ENCODE measurements at places on chromosomes 2 and 18.

GRCh38 chr2:206452242-206452641 lies 8.9 kb downstream of the ADAM23 start:
- DNase-seq: no peak

GRCh38 chr2:43083710-43084698 lies 142.4 kb downstream of the ZFP36L2 start:
- DNase-seq: no peak

DNA sequence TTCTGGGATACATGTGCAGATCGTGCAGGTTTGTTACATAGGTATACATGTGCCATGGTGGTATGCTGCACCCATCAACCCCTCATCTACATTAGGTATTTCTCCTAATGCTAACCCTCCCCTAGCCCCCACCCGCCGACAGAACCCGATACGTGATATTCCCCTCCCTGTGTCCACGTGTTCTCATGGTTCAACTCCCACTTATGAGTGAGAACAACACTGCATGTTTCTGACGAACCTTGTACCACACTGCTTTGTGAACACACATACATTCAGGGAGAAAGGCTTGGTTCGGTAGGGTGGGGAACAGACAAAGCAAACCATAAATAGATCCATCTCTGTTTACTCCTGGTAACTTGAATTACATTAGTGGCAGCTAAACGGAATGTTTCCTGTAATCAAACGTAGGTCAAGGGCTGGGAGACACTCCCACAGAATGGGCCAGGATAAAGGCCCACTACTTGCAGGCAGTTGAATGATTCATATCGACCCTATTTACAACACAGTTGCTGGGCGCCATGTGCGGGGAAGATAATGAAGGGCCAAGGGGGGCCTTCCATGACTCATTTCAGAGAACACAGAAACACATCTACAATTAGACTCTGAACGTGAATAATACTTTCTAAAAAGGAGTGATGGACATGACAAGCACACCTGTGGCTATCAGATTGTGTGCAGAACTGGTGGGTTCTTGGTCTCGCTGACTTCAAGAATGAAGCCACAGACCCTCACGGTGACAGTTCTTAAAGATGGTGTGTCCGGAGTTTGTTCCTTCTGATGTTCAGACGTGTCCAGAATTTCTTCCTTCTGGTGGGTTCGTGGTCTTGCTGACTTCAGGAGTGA lies 56.8 kb upstream of the KIDINS220 start:
- DNase-seq: no peak

DNA sequence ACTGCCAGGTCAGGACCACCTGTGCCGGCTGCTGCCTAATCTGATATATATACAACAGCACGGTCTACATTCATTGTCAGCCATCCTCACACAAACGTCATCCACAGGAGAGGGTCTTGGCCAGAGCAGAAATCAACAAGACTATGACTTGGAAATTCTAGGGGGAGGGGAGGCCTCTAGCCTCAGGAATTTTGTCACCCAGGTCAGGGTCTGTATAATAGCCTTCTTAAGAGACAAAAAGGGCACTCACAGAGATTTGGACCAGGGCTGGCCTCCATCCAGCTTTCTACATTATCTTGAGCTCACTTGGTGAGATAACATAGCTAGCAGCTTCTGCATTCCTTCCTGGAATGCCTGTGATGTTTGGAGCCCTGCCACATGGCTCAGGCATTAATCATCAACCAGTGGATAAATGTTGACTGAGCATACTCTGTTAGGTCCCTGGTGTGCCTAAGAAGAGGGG lies 50.4 kb upstream of the CTIF start:
- no peak for DNase-seq

GRCh38 chr18:25282896-25283703 lies 68.9 kb downstream of the ZNF521 start:
- no peak for DNase-seq
